ENCODE measurements at places on chromosomes 16 and 17.

DNA sequence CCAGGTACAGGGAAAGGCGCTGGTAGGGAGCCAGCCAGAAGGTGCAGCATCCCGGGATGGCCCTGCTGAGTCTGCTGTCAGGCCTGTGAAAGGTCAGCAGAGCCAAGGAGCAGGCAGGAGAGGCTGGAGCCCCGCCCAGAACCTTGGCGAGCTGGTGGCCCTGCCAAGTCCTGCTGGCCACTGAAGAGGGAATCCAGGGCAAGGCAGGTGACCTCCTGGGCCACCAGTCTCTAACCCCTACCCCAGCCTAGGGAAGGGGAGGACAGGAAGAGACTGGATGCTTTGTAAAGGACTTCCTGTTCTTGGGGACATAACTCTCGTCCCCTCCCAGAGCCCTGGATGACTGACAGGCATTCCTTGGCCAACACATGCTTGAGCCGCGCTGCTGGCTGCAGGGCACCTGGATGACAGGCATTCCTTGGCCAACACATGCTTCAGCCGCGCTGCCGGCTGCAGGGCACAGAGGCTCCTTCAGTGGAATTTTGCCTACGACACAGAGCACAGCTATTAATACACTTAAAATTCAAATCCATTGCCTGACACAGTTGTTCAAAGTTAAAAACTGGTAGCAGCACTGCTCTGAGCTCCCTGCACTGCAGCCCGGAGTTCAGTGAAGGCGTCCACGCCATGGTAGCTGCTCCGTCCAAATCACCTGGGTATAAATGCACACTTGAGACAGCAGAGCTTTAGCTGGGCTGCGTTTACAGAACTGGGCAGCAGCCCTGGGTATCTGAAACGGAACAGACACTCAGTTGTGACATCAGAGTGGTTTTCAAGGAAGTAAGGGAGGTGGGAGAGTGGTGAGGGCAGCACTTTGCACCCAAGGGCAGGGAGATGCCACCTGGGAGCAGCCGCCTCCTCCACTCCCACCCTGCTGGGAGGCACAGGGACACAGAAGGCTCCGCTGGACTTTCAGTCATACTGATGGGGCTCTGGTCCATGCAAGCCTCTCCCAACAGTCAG lies 2.0 kb upstream of the BRICD5 start:
- no peaks in the 10 kb centered on the region for H3K27me3 ChIP-seq
- peak overlapping the region; percentile 72 for H3K4me3 ChIP-seq
- DNase-seq = no peak
- peaks cover 19% of the 10 kb centered on the region for H3K4me1 ChIP-seq

DNA sequence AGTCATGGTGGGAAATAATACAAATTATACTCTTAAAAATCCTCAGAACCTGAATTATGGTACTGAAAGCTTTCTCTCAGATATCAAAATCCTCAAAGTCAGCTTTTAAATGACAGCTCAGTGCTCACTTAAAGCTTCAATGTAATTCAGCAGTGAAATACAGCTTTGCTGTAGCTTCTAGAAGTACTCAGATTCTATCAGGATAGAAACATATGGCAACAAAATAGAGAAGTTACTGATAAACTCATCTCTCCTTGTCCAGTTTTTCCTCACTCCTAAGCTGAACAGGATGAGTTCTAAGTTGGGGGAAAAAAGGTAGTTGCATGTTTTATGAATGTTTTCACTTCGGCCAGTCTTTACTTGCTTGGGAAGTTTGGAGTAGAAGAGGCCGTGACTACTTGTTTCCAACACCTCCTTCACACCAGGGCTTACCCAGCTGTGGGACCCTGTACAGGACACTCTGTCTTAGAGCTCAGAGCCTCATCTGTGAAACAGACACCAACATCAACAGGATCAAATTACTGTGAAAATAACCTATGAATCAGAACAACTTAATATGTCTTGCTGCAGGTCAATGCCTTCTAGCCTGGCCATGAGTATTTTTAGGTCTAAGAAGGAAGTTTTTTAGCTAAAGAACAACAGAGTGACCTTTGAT lies 30.2 kb downstream of the OGFOD1 start:
- H3K4me1 ChIP-seq = peaks cover 14% of the 10 kb centered on the region
- H3K36me3 ChIP-seq = peaks cover 12% of the 10 kb centered on the region
- DNase-seq = peak; percentile 23
- H3K4me3 ChIP-seq = no peak overlapping the region

DNA sequence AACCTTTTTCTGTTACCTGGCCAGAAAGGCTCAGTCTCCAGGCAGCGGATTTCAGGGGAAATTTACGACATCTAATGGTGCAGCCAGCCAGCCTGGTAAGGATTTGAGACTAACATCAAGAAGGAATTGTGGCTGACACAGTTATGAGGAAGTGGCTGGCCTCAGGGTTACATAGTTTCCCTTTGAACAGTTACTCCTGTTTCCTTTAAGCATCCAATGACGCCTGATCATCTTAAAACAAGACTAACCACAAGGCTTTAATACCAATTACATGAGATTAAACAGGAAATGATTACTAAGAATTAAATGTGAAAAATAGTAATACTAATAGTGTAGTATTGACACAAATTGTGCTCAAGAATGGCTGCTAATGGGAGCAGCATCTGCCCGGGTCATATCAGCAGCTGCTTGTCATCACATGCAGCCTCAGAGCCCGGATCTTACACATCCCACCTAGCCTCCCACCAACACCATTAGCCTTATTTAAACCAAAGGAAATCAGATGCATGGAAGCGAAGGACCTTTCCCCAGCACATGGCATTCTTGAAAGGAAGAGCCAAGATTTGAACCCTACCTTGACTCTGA lies 431.8 kb downstream of the PMP22 start:
- H3K4me1 ChIP-seq = no peaks in the 10 kb centered on the region
- no peaks in the 10 kb centered on the region for H3K36me3 ChIP-seq
- H3K27me3 ChIP-seq = no peaks in the 10 kb centered on the region

DNA sequence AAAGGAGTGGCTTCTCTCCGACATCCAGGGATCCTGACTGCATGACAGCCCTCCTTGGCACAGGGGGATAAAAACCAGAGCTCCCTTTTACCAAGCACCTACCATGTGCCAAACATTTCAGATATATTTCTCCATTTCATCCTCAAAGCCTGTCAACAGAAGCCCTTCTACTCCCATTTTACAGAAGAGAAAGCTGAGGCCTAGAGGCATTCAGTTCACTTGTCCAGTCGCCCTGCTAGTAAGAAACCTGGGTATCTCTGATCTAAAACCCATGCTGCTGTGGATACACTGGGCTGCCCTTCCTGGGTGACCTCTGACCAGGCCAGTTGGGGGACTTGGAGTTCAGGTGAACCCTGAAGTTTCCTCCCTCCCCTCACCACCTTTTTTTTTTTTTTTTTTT lies 5.9 kb upstream of the FDXR start:
- peaks cover 7% of the 10 kb centered on the region for H3K27me3 ChIP-seq
- DNase-seq = no peak
- no peak overlapping the region for H3K27ac ChIP-seq
- H3K4me3 ChIP-seq = no peak overlapping the region
- no peaks in the 10 kb centered on the region for H3K4me1 ChIP-seq

- H3K27me3 ChIP-seq = peaks cover 4% of the 10 kb centered on the region
- no peak overlapping the region for H3K27ac ChIP-seq
- H3K36me3 ChIP-seq = no peaks in the 10 kb centered on the region
- H3K4me3 ChIP-seq = no peak overlapping the region
- DNase-seq = no peak
These were observed 113.2 kb downstream of the SOX9 start for GRCh38 chr17:72233986-72234385.

GRCh38 chr17:39318636-39319035 lies 82.8 kb downstream of the FBXL20 start:
- H3K27ac ChIP-seq = no peak overlapping the region
- peaks cover 2% of the 10 kb centered on the region for H3K36me3 ChIP-seq
- no peak overlapping the region for H3K4me3 ChIP-seq

GRCh38 chr17:56913000-56913311 lies 893 bp downstream of the TRIM25 start:
- H3K4me1 ChIP-seq = peaks cover 26% of the 10 kb centered on the region
- no peak for DNase-seq
- peak overlapping the region; percentile 91 for H3K4me3 ChIP-seq
- no peaks in the 10 kb centered on the region for H3K36me3 ChIP-seq
- no peak overlapping the region for H3K27ac ChIP-seq

- peak; percentile 34 for DNase-seq
- no peaks in the 10 kb centered on the region for H3K4me1 ChIP-seq
- no peaks in the 10 kb centered on the region for H3K36me3 ChIP-seq
These were observed 47.9 kb downstream of the COPRS start for GRCh38 chr17:31811101-31811500.

- DNase-seq = peak; percentile 52
- no peaks in the 10 kb centered on the region for H3K27me3 ChIP-seq
- H3K4me1 ChIP-seq = peaks cover 57% of the 10 kb centered on the region
- H3K36me3 ChIP-seq = peaks cover 25% of the 10 kb centered on the region
- H3K27ac ChIP-seq = peak overlapping the region; percentile 36
These were observed 12.5 kb downstream of the SLC16A3 start for GRCh38 chr17:82241183-82241925.

GRCh38 chr16:77227745-77228144 lies 28.5 kb downstream of the SYCE1L start:
- no peak for DNase-seq
- no peaks in the 10 kb centered on the region for H3K27me3 ChIP-seq
- H3K36me3 ChIP-seq = no peaks in the 10 kb centered on the region
- H3K4me3 ChIP-seq = no peak overlapping the region
- H3K27ac ChIP-seq = no peak overlapping the region
- no peaks in the 10 kb centered on the region for H3K4me1 ChIP-seq

GRCh38 chr16:19118938-19119431 lies 5.2 kb downstream of the ITPRIPL2 start:
- DNase-seq = peak; percentile 93
- peak overlapping the region; percentile 67 for H3K4me3 ChIP-seq
- no peaks in the 10 kb centered on the region for H3K27me3 ChIP-seq
- peaks cover 45% of the 10 kb centered on the region for H3K4me1 ChIP-seq
- no peaks in the 10 kb centered on the region for H3K36me3 ChIP-seq

DNA sequence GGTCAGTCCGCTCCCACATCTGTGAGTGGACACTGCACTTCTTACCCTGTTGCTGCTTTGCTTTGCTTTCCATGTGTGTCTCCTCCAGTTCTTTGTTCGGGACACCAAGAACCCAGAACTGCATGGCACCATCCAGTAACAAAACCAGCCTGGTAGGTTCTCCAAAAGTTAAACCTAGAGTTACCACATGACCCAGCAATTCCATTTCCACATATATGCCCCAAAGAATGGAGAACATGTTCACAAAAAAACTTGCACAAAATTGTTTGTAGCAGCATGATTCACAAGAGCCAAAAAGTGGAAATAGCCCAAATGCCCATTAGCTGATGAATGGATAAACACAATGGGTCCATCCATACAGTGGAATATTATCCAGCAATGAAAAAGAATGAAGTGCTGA lies 10.3 kb upstream of the CCL22 start:
- H3K27me3 ChIP-seq = peaks cover 34% of the 10 kb centered on the region
- no peak overlapping the region for H3K4me3 ChIP-seq
- no peaks in the 10 kb centered on the region for H3K36me3 ChIP-seq
- no peak overlapping the region for H3K27ac ChIP-seq
- no peak for DNase-seq

DNA sequence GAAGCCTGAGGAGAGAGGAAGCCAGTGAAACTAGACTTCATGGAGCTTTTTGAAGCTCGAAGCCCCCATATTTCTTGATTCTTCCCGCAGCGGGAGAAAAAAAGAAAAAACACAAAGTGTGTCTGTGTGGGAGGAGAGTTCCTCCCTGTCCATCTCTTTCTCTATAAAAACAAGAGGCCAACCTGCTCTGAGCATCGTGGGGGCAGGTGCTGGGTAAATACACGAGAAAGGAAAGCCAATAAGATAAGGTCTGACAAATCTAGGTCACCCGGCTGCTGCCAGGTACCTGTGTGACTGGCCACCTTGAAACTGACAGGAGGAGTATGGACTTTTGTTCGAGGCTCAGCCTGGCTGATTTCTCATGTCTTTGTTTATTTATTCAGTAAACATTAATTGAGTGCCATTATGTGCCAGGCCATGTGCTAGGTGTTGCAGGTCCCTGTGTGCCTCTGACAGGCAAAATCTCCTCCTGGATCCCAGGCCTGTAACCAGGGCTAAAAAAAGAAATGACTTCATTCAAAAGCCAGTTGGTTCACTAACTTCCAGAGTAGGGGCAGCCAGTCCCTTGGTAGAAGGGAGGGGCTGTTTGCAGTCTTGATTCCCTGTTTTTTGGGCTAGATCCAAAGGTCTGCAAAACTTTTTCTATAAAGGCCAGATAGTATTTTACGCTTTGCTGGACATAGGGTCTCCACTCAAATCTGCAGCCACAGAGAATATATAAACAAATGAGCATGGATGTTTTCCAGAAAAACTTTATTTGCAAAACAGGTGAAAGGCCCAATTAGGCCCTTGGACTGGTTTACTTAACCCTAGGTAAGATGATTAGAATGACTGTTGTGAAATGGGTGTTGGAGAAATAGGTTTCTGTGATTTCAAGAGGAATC lies 35.6 kb downstream of the YPEL2 start:
- peaks cover 60% of the 10 kb centered on the region for H3K4me1 ChIP-seq
- H3K36me3 ChIP-seq = no peaks in the 10 kb centered on the region
- H3K27me3 ChIP-seq = no peaks in the 10 kb centered on the region
- DNase-seq = peak; percentile 74

DNA sequence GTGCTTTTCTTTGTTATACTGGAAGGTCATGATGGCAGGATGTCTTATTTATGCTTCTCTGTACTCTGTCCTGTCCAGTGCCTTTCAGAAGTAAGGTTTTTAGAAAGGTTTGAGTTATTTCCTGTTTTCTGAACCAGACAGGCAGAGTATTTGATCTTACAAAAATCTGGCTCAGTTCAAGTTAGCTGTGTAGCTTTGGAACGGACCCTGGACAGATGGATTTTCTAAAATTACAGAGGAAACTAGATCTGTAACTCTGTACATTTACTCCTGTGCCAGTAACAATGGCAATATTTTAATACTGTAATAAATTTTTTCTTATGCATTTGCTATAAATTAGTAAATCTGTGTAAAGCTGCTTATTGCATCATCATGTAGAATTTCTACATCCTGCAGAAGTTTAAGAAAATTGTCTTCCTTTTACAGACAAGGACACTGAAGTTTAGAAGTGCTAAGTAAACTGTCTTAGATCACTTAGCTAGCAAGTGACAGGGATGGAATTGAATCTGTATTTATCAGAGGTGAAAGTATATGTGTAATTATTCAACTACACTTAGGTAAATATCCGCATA lies 347.6 kb downstream of the WWOX start:
- no peak for DNase-seq
- H3K4me1 ChIP-seq = no peaks in the 10 kb centered on the region
- H3K27me3 ChIP-seq = no peaks in the 10 kb centered on the region
- H3K36me3 ChIP-seq = no peaks in the 10 kb centered on the region
- no peak overlapping the region for H3K4me3 ChIP-seq

- peaks cover 36% of the 10 kb centered on the region for H3K36me3 ChIP-seq
- peak; percentile 15 for DNase-seq
- no peak overlapping the region for H3K27ac ChIP-seq
- H3K4me1 ChIP-seq = no peaks in the 10 kb centered on the region
- no peaks in the 10 kb centered on the region for H3K27me3 ChIP-seq
These were observed 79.9 kb downstream of the NCOR1 start for GRCh38 chr17:16135461-16135860.

- H3K27me3 ChIP-seq = peaks cover 8% of the 10 kb centered on the region
- no peak for DNase-seq
- H3K4me3 ChIP-seq = no peak overlapping the region
- no peak overlapping the region for H3K27ac ChIP-seq
- no peaks in the 10 kb centered on the region for H3K36me3 ChIP-seq
- no peaks in the 10 kb centered on the region for H3K4me1 ChIP-seq
These were observed 92.6 kb upstream of the CBX4 start for GRCh38 chr17:79931817-79932309.

Data from astrocyte (in vitro differentiated cells and primary cell).